Daoy (cell line): ENCODE measurements at places on chromosomes 12 and 14. TPM values are rescaled to one million over a fixed set of nuclear protein-coding genes. Genes with fewer than 3 reads are reported as not detected.

- no peak for DNase-seq
These were observed 65.8 kb downstream of the PITPNM2 start for GRCh38 chr12:123085066-123085465.

DNA sequence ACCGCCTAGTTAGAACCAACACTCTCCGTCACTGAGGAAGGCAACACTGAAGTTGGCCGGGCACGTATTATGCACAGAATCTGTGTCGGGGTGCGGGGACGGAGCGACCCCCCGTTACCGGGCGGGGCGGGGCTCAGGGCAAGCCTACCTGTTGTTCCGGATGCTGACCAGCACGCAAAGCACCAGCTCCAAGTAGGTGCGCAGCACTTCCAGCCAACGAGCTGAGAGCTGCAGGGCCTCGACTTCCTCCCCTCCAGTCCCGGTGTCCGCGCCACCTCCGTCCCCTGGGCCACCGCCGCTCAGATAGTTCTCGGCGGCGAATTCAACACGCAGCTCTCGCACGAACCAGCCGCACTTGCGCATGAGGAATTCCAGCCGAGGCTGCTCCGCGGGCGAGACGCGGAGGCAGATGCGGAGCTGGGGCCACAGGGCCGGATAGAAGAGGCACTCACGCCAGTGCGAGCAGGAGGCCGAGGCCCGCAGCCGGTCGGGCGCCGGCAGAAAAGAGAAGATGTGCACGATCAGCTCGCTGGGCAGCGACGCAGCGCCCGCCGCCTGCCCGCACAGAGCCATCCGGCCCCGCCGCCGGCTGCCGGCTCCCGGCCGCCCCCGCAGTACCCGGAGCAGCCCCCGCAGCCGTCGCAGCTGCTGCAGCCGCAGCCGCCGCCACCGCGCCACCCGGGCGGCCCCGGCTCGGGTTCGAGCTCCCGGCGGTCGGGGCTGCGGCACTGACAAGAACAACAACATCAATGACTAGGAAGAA lies 636 bp downstream of the FBXO33 start:
- DNase-seq, result peak; percentile 41

- DNase-seq, result no peak
These were observed 22.6 kb downstream of the C12orf75 start for GRCh38 chr12:105352940-105353635.

- DNase-seq, result no peak
These were observed 981 bp downstream of the VTI1B start for GRCh38 chr14:67673451-67673850.

DNA sequence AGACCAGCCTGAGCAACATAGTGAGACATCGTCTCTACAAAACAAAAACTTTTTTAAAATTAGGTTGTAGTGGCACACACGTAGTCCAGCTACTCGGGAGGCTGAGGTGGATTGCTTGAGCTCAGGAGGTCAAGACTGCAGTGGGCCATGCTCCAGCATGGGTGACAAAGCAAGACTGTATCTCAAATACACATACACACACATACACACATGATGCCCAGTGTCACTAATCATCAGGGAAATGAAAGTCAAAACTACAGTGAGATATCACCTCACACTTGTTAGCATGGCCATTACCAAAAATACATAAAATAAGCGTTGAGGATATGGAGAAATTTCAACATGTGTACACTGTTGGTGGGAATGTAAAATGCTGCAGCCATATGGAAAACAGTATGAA lies 33.2 kb upstream of the KICS2 start:
- no peak for DNase-seq

- DNase-seq, result no peak
These were observed 70.8 kb downstream of the NCOR2 start for GRCh38 chr12:124496584-124496983.

DNA sequence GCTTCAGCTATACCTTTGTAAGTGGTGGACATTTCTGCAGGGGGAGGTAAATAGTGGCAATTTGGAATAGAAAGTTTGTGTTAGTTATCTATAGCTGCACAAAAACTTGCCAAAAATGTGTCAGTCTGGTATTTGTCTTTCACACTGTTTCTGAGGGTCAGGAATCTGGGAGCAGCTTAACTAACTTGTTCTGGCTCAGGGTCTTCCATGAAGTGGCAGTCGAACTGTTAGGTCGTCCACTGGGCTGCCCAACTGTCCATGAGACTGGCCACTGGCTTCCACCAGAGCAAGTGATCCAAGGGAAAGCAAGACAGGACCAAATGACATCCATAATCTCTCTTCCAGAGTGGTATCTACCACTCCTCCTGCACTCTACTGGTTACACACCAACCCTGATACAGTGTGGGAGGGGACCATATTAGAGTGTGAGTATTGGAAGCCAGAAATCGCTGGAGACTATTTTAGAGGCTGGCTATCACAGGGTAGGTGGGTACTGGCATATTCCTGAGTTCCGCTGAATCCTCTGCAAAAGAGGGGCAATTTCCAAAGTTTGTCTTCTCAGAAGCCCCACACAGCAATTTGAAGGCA lies 60.9 kb downstream of the DYRK2 start:
- DNase-seq, result no peak

- no peak for DNase-seq
These were observed 188.1 kb downstream of the DPY19L2 start for GRCh38 chr12:63480186-63480585.

- no peak for DNase-seq
These were observed 137.2 kb upstream of the GSC start for GRCh38 chr14:94906991-94907587.

- DNase-seq, result no peak
These were observed 49.2 kb downstream of the BRMS1L start for GRCh38 chr14:35875296-35875695.

OSBPL8 gene
- total RNA-seq, result 32.5 and 34.8 TPM in 2 replicates

MYH6 gene
- not detected in 2 replicates for total RNA-seq

WNT1 gene
- not detected in 2 replicates for total RNA-seq

FAM186B gene
- total RNA-seq, result 0.17 and 0.30 TPM in 2 replicates

RBM23 gene
- total RNA-seq, result 105 and 120 TPM in 2 replicates

CLEC7A gene
- total RNA-seq, result not detected in 2 replicates
